ENCODE measurements at places on chromosomes 6 and 20.

DNA sequence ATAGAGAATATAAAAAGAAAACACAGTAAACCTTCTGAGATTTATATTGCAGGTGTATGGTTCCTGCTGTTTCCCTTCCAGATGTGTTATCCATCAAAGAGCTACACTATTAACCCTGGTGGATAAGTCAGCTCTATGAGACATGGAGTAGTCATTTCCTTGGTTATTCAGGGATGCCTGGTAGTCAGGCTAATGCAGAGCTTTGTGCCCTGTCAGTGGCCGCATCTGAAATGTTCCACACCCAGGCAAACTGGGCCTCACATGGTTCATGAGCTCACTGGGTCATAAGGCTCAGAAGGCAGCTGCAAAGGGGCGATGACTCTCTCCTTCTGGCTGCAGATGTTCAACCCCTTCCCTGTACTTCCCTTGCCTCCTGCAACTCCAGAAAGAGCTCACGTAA lies 473.6 kb downstream of the EPHA7 start:
- H3K36me3 ChIP-seq = peaks cover 2% of the 10 kb centered on the region
- no peak overlapping the region for H3K4me3 ChIP-seq
- no peak overlapping the region for H3K27ac ChIP-seq
- H3K27me3 ChIP-seq = no peaks in the 10 kb centered on the region
- DNase-seq = no peak

DNA sequence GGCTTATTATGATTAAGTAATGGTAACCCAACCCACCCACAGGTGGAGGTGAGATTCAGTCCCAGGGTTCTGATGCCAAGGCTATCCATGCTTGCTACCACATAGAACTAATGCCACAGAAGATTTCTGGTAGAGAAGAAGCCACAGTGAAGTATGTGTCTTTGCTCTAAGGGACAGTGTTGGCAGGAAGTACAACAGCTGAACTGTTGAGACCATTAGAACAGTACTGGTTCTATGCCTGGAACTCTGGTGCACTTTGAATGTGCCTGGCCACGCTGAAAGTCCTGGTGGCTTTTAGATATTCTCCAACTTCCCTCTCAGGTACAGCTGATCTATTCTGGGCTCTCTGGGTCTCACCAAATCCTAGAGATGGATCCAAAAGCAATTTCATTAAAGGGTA lies 7.8 kb downstream of the STX7 start:
- peaks cover 19% of the 10 kb centered on the region for H3K36me3 ChIP-seq
- no peak overlapping the region for H3K4me3 ChIP-seq
- no peak overlapping the region for H3K27ac ChIP-seq
- H3K27me3 ChIP-seq = no peaks in the 10 kb centered on the region
- H3K4me1 ChIP-seq = peaks cover 28% of the 10 kb centered on the region

DNA sequence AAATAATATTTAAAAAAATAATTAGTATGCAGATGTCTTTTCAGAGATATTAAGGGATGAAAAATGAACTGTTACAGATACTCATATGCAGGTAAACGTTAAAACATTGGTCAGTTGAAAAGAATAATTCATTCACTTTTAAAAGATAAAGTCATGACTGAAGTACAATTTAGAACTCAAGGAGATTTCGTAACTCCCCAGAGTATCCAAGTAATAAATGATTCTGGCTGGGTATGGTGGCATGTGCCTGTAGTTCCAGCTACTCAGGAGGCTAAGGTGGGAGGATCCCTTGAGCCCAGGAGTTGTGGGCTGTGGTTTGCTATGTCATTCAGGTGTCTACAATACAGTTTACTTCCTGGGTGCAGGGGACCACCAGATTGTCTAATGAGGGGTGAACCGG lies 122.3 kb upstream of the TMEM181 start:
- H3K4me3 ChIP-seq = no peak overlapping the region
- no peak overlapping the region for H3K27ac ChIP-seq
- no peak for DNase-seq
- no peaks in the 10 kb centered on the region for H3K36me3 ChIP-seq

GRCh38 chr20:33679758-33680485 lies 5.7 kb upstream of the NECAB3 start:
- peaks cover 24% of the 10 kb centered on the region for H3K4me1 ChIP-seq
- H3K27me3 ChIP-seq = no peaks in the 10 kb centered on the region
- H3K4me3 ChIP-seq = peak overlapping the region; percentile 19
- peaks cover 3% of the 10 kb centered on the region for H3K36me3 ChIP-seq

GRCh38 chr6:74268815-74269599 lies 573.0 kb downstream of the CD109 start:
- DNase-seq = no peak
- no peak overlapping the region for H3K27ac ChIP-seq
- no peak overlapping the region for H3K4me3 ChIP-seq
- H3K4me1 ChIP-seq = no peaks in the 10 kb centered on the region
- H3K36me3 ChIP-seq = no peaks in the 10 kb centered on the region
